ENCODE measurements at places on chromosomes 3 and 15.
A peak's percentile ranks its signal among the peaks of the same experiment; 100 is the strongest.

GRCh38 chr3:112333002-112333380 lies at the start of gene CD200:
Gene CD200, plus strand, starts transcription at chr3:112333156. Its CDS starts 57 bp downstream, at chr3:112333213.
- DNase-seq = peak; percentile 26

DNA sequence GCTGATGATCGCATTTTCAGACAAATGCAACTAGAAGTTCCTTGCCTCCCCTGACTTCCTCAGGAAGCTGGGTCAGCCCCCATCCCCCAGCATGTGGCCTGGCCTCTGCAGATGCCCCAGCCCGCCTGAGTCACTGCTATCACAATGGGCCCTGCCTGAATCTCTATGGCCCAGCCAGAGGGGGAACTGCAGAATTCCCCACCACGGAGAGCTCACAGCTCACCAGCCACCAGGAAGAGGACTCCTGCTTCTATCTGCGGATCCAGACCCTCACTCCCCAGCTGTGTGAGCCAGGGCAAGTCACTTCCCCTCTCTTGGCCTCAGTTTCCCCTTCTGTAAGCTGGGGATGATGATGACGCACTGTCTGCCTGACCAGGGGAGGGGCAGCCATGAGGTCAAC lies 6.9 kb downstream of the PLXND1 start:
- no peak for DNase-seq

- DNase-seq = no peak
Measured at GRCh38 chr3:143314251-143315093, 194.9 kb downstream of the CHST2 start.

DNA sequence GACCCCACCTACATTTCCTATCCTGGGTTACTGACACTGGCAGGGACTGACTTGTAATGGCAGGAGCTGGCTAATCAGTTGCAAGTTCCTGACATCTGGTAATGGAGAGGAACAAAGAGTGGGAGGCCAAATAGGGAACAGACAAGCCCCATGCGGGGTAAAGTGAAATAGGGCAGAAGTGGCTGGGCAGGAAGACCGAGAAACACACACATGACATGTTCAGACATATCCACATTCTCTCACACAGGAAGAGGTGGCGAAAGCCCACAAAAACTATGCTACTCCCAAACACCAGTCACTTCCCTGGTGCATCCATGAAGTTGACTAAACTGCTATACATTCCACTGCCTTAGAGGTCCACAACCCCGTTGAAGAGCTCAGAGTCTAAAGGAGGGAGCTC lies 394.1 kb upstream of the TBL1XR1 start:
- no peak for DNase-seq

- no peak for DNase-seq
Measured at GRCh38 chr3:128215290-128215689, 62.0 kb downstream of the EEFSEC start.
